ENCODE measurements at places on chromosomes 6 and 20. TPM values are rescaled to one million over a fixed set of nuclear protein-coding genes. Genes with fewer than 3 reads are reported as not detected.

GRCh38 chr20:18856873-18857272 lies 43.3 kb downstream of the SCP2D1 start:
- DNase-seq: no peak

GRCh38 chr20:48750941-48751635 lies 76.7 kb downstream of the PREX1 start:
- DNase-seq: peak; percentile 61

- no peak for DNase-seq
Measured at GRCh38 chr6:144588697-144589325, 303.7 kb downstream of the UTRN start.

DNA sequence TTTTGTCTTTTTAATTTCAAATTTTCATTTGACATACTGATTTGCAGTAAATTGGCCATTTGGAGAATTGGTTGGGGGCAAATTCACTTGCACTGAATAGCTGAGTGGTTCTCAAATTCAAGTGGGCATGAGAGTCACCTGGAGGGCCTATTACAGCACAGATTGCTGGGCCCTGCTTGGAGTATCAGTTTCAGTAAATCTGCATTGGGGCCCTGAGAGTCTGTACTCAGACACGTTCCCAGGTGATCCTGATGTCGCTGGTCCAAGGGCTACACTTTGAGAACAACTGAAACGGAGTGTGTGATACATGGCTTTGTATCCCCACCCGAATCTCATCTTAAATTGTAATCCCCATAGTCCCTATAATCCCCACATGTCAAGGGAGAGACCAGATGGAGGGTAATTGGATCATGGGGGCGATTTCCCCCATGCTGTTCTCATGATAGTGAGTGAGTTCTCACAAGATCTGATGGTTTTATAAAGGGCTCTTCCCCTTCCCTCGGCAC lies 115.9 kb downstream of the KLHL32 start:
- DNase-seq: no peak

DNA sequence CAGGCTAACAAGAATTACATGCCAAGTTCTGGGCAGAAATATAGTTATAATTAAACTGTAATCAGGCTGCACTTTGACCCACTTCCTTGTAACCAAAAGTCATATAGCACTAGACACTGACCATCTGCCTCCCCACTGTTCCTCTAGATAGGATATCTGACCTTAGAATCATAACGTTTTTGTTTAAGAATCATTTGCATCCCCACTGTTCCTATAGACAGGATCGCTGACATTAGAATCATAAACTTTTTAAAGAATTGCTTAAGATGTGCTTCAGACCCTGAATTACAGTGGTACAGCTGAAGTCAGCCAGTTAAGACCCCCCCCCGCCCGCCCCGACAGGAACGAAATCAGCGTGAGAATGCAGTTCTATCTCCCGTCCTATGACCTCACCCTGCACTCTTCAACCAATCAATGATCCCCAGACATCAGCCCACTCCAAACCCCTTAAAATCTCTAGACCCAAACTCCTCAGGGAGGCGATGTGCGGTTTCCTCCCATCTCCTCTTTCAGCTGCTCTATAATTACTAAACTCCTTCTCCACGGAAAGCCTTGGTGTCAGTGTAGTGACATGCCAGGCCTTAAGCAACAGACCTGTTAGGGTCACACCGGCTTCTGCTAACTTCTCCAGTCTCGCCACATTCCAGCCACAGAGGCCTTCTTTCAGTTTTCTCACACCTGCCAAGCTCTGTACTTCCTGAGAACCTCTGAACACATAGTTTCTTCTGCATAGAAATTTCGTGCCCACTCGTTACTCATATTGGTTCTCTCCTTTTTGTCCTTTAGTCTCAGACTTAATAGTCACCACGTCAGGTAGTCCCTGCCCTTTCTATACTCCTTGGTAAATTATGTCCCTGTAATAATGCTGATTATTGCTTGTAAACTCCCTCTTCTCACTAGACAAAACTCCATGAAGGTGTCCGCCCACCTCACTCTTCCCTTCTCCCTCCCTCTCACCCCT lies 93.5 kb downstream of the DTNBP1 start:
- DNase-seq: no peak

GRCh38 chr20:64038224-64038564 lies 2.2 kb downstream of the C20orf204 start:
- DNase-seq: no peak

- no peak for DNase-seq
Measured at GRCh38 chr20:38050686-38051085, 17.1 kb downstream of the RPRD1B start.

- no peak for DNase-seq
Measured at GRCh38 chr6:145891565-145891964, 72.6 kb downstream of the SHPRH start.

- DNase-seq: no peak
Measured at GRCh38 chr6:108765495-108765894, 82.7 kb upstream of the ARMC2 start.

- DNase-seq: peak; percentile 99
Measured at GRCh38 chr6:87701676-87702588, at the start of gene AKIRIN2. TSS of gene AKIRIN2 (minus strand) at chr6:87702233. CDS start at chr6:87701684, 549 bp downstream.

- peak; percentile 92 for DNase-seq
Measured at GRCh38 chr6:28980852-28981430, 24.2 kb downstream of the ZNF311 start.

GRCh38 chr20:56308036-56308435 lies 50.7 kb upstream of the FAM210B start:
- DNase-seq: no peak

- DNase-seq: no peak
Measured at GRCh38 chr6:154139892-154140291, 100.9 kb downstream of the OPRM1 start.

- DNase-seq: no peak
Measured at GRCh38 chr20:63234693-63235398, 859 bp upstream of the BIRC7 start.

DNA sequence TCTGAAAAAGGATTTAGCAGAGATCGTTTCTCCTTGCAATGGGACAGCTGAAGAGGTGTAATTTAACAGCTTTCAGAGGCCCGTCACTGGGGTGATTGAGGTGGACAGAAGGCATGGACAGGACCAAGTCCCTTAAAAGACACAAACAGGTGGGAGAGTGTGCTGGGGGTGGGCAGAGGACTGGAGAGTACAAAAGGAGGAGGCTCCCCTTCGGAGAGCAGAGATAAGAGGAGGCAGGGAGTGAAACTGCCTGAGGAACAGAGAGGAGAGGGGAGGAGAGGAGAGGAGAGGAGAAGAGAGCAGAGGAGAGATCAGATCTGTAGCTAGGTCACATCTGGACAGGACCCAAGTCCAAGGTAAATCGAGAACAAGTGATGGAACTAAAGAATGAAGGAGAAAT lies 48.6 kb upstream of the PKHD1 start:
- no peak for DNase-seq

DNA sequence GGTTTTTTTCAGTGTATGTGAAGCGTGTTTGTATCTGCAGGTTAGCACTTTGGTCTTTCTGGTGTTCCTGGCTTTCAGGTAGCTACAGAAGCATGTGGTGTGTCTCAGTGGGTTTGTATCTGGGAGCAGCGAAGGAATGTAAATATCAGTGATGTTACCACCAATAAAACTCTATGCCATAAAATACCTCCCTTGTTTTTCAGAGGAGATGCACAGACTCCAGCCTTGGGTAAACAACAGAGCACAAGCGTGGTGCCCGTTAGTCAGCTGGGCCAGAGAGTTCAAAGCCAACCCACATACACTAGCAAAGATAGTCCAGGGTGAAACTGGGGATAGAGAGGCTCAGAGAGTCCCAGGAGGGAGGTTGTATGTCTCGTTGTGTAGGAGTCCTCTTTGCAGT lies 393.8 kb downstream of the SMOC2 start:
- no peak for DNase-seq

- DNase-seq: no peak
Measured at GRCh38 chr20:63657260-63657936, 714 bp upstream of the RTEL1 start.

The TREM2 gene
- total RNA-seq: not detected

The RPL7L1 gene
- total RNA-seq: 85.9 TPM

The PRPF6 gene
- 40.6 TPM for total RNA-seq

The MANEA gene
- total RNA-seq: 6.5 TPM

The SLC17A2 gene
- total RNA-seq: not detected

The SNAI1 gene
- total RNA-seq: 1.0 TPM

The CLVS2 gene
- not detected for total RNA-seq

The DLGAP4 gene
- total RNA-seq: 7.8 TPM

The ZNF451 gene
- 39.3 TPM for total RNA-seq
